ENCODE measurements at places on chromosomes 3 and 15.

DNA sequence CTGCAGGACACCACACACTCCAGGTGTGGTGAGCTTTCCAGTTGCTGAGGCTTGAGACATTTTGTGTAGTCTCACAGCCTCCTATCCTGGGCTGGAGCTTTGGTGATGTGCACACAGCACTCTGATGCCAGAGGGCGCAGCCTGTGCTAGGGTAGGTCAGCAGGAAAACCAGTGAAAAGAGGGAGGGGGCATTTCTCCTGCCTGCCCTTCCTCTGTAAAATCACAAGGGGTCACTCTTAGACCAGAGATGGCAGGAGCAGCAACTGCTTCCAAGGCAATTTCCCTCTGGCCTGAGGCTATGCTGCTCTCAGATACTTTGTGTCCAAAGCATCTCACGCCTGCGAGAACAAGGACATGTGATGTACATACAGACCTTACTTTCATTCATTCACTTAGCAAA, 16.5 kb upstream of the MUSTN1 start:
- DNase-seq = peak; percentile 42

DNA sequence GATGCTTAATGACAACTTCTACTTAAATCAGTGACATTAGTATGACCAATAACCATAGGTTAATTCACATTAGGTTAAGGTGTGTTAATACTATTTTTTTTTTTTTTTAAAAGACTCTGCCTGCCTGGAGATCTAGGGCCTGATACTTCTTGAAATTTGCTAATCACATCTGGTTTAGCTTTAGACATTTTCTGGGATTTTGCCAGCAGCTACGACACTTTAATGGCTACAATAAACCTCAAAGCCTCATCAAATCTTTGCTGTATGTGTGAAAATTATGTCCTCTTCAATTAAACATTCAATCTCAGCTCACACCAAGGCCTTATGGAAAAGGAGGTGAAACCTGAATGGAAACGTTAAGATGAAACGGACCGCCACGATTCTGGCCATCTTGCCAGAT, 167.9 kb downstream of the GREM1 start:
- DNase-seq = no peak

GRCh38 chr15:95609096-95609495, 721.4 kb upstream of the NR2F2 start:
- DNase-seq = no peak

DNA sequence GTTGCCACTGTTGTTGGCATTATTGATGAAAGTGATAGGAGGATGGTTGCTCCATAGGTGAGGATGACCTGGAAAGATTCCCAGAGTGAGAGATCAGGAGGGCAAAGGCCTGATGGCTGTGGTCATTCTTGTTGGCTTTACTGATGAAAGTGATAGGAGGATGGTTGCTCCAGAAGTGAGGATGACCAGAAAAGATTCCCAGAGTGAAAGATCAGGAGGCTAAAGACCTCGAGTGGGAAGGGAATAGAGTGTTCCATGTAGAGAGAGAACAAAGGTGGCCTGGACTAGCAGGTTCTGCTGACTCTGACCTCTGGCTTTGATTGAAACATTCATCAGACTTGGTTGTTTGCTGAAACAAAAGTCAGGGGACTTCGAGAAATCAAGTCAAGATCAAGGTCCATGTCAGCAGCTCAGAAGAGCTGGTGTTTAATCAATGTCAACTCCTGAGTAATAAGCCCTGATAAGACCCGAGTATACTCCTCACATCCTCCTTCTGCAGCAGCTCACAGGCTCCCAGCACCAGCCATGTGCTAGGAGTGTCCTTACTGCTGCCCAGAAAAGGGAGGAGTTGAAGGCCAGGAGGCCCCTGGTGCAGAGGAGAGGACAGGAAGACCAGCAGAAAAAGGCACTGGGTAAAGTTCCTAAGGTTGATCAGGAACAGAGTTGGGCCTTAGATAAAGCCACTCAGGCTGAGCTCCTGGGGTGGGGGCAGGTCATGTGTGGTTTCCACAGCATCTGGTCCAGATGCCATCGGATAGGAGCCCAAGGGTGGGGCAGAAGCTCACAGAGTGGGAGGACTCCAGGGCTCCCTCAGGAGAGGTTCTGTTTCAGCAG, 19.9 kb downstream of the CYP8B1 start:
- DNase-seq = no peak

DNA sequence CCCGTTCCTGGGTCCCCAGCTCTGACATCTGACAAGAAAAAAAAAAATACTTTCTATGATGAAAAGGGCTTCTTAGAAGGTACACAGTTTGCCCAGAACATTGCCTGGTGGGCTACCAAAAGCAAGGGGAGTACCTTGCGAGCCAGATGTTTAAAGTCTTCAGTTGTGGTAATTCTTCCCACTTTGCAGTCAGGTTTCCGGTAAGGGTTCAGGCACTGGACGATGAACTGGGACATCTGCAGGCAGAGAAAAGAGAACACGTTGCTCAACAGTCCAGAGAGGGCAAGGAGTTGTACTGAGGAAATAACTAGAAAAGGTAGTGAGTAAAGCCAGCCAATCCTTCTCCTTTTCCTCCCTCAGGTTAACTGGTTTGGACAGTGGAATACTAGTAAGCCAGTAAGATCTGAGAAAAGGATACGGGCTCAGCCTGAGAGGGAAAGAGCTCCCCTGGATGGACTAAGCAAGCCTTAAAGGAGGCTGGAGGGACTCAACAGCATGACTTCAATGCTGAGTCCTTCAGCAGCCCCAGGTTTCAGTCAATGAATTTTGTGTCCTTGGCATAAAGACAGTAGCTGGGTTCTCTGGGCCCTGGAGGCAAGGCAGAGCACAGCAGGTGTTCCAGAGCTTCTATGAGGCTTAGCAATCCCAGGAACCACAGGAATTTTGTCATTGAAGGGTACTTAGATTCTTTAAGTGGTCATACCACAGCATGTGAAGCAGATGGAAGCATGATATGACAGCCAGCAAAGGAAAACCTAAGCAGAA, 38.2 kb downstream of the NBEAL2 start:
- DNase-seq = peak; percentile 77

DNA sequence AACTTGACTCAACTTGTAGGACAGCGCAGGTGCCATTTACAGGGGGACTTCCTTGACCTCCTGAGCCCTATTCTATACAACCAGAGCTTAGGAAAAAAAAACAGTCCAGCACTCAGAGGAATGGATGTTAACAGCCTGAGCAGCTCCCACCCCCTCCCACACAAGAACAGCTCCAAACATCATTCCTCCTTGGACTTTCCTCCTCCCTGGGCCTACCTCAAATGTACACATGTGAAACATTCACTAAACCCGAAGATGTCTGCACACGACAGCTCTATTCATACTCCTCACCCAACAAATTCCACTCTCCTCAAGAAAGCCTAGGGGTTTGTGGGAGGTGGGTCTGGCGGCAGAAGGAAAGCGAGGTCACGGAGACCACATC, 503 bp upstream of the ATRIP start:
- DNase-seq = no peak

DNA sequence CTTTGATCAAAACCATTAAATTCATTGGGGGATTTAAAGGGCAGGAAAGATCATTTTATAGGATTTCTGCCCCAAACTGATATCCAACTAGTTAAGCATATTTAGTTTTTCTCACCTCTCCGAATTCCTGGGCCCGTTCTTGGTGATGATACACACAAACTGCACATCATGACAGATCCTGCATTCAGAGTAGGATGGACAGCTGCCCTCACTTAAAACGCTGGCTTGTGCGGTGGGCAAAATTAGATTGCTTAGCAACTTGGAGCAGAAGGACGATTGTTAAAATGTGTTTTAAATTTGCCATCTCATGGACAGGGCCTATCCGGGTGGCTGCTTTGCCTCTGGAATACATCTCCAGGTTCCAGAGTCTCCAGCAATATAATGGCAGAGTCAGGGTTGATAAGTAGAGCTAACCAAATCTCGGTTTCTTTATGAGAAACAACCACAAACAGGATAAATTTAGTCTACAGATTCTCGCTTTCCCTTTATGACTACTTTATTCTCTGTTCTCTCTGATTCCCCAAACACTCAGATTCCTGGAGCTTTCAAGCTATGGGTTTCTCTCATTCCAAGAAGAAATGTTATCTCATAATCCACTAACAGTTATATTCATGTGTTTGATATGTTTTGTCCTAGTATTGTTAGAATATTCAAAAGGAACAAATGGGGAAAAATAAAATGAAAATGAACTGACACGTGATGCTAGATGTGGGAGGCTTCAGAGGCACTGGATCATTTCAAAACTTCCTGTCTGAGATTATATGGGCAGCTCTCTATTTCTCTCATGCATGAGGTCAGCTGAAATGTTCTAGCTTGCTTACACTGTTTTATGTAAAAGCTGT, 1014.1 kb upstream of the SEMA6D start:
- DNase-seq = no peak

- no peak for DNase-seq
These were observed 66.5 kb upstream of the SKOR1 start for GRCh38 chr15:67758619-67759300.

GRCh38 chr15:54839379-54839778, 357.4 kb downstream of the RSL24D1 start:
- DNase-seq = no peak

- no peak for DNase-seq
These were observed 150.5 kb upstream of the LRRFIP2 start for GRCh38 chr3:37324850-37325321.

DNA sequence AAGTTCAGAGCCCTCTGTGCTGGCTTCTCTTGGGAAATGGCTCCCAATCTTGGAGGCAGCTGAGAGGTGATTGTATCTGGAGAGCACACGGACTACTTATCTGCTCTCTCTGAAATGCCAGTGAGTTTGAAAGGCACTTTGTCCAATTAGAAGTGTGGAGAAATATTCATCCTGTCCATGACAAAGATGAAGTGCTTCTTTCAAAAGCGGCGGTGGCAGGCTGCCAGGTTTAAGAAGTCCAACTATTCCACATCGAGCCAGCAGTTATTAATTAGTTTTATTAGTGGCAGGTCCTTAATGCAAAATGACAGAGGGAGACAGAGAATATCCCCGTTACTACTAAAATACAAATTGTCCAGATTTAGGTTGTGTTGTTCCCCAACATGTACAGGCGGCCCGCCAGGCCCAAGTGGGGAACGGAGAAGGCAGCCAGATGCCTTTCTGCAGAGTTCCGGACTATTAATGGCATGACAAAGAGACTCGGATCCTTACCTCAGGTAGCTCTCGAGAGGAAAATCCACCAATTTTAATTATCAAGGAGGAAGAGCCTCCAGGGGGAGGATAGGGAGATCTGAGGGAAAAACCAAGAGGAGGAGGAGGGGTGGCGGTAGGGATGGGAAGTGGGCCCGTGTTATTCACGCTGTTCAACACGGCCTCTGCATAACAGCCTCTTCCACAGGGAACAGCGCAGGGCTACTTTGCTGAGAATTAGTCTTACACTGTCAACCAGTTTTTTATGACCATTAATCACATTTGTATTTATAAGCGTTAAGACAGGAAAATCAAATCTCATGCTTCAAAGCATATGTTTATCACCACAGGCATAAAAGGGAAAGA, 42.0 kb downstream of the RORA start:
- DNase-seq = no peak

DNA sequence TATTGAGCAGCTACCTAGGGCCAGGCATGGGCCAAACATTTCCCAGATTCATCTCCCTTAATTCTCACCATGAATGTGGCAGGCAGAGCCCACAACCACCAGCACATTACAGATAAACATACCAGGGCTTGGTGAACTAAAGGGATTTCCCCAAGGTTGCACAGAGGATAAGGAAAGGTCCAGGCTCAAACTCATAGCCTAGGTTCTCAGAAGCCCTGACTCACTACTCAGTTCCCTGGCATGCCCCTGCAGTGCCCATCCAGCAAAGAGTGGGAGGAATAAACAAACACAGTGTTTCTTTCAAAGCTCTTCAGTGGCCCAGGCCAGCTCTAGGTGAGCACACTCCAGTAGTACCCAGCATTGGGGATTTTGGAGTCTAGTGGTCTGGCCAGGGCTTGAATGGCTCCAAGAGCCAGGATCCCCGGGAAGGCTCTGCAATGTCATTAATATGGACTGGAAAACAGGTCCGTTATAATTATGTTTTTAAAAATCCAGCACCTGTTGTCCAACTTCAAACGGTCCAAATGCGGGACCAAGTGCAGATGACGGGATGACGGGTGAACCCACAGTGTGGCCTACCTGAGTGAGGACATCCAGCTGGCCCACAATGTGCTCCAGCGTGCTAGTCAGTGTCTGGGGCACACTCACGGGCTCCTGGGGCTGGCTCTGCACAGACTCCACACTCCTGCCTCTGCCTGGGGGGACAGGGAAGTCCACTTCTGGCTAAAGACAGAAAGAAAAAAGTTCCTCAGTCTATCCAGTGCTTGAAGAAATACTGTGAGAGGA, 39.8 kb upstream of the DUSP7 start:
- peak; percentile 42 for DNase-seq

GRCh38 chr3:36965440-36965839, 20.6 kb upstream of the TRANK1 start:
- no peak for DNase-seq

DNA sequence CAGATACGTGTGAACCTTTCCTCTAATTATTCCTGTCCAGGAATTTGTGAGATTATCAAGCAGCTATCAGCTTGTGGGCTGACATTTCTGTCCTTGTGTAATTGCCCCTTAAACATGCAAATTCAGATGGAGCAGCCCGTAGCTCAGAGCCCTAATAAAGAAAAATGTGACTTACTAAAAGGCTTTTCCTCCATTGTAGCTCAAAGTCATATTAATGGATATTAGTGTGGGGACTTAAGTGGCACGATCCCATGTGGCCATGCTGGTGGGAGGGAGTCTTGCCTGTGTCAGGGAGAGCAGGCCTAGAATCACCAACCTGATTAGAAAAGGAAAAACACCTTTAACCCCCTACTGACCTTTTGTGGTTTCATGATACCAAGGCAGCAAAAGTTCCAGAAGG, 399.2 kb downstream of the LRTM1 start:
- DNase-seq = no peak

DNA sequence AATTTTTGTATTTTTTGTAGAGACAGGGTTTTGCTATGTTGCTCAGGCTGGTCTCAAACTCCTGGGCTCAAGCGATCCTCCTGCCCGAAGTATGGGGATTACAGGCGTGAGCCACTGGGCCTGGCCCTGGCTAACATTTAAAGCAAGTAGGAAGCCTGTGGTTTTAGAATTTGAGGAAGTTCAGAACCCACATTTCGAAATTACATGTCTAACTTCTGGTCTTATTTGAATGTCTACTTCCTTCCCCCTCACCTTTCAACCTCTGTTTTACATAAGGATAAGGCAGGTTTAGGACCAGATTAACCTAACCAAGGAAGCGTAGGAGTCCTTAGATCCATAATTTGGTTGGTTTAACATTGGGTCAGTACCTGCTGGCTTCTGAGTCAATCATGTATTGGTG, 120.5 kb upstream of the PROK2 start:
- no peak for DNase-seq

DNA sequence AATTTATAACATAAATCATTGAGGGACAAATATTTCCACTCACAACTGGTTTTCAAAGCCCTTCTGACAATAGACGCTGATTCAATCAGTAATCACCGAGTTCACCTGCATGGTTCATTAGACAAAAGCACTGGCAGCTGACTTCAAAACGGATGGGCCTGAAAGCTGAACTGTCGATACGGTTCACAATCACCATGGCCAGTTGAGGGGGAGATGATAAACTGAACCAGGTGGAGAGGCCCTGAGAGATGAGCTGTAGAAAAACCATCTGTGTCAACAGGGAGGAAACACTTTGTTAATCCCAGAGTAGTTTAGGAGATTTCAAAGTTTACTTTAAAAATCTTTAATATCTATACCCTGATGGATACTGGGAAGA, 75.0 kb downstream of the PEX5L start:
- DNase-seq = no peak

Measured in M059J (cell line).